ENCODE measurements at places on chromosomes 5 and 9.

GRCh38 chr5:31551878-31552277, 19.8 kb downstream of the C5orf22 start:
- DNase-seq: no peak

GRCh38 chr9:130383979-130384676, 60.6 kb upstream of the ASS1 start:
- no peak for DNase-seq

- DNase-seq: no peak
Measured at GRCh38 chr9:36137392-36138004, 965 bp downstream of the GLIPR2 start.

GRCh38 chr5:79474367-79475151, 39.4 kb downstream of the HOMER1 start:
- DNase-seq: no peak

DNA sequence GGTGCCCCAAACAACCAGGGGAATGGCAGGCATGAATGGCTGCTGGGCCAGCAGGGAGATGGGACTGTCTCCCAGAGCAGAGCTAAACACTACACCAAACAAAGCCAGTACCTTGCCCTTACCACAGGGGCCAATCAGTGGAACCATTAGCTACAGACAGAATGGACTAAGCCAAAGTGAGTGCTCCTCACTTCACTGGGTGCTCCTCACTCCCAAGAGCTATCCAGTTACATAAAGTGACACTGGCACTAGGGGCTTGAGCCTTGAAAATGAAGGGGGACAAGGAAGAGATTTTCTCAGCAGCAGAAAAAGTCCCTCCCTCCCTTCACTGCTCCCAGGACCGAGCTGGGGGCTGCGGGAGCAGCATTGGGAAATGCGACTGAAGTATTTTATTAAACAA, 110.9 kb upstream of the SHB start:
- no peak for DNase-seq

DNA sequence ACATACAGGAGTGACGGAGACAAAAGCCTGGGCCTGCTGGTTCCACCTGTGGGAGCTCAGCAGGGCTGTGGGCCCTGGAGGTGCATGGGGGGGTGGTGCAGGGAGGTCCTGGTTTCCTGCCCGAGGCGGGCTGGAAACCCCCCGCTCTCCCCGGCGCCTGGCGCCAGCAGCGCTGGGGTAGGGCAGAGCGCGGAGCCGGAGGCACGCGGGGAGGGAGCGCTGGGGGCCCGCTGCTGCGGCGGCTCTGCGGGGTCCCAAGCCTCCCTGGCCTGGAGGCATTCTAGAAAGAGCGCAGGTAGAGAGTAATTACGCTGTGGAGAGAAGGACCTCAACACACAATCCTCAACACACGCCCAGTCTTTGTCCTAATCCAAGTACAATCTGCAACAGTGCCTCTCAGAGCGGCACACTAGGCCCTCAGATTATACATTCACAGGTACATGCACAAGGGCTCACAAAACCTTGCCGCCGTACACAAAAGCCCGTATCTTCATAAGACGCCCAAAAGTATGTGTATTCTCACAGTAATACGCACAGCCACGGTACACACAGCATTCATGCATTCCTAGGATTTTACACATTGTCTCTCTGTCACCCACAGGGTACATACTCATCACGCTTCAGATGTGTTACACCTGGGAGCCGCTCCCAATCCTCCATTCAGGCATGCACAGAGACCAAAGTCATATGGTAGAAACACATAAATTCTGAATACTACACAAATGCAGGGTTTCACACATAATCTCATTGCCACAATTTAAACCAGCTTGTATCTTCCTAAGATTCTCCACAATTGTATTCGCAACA, 2.1 kb upstream of the HAND1 start:
- no peak for DNase-seq

- no peak for DNase-seq
Measured at GRCh38 chr9:114627553-114627952, 16.5 kb downstream of the TMEM268 start.

- DNase-seq: no peak
Measured at GRCh38 chr5:174645677-174646076, 78.7 kb upstream of the MSX2 start.

DNA sequence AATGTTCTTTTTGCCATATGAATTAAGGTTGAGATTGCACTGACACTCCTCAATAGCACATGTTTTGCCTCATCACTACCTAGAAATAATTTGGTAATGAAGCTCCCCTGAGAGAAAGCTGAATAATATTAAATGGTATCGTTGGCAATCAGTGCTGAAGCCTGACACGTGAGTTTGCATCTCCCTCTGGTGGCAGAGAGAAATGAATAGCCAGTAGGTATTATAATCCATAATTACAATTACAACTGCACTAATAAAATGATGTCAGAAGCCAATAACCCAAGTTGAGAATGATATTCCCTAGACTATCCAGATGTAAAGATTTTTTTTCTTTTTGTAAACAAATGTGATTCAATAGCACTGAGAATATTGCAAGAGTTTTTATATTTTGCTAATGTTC, 700.3 kb downstream of the PTPRD start:
- DNase-seq: no peak

Data from stimulated activated naive CD4-positive, alpha-beta T cell treated with Interleukin-2 at 50 U/mL for 16 hours (primary cell).